Daoy (cell line): ENCODE measurements at places on chromosomes 5 and 9. TPM values are rescaled to one million over a fixed set of nuclear protein-coding genes. Genes with fewer than 3 reads are reported as not detected.

DNA sequence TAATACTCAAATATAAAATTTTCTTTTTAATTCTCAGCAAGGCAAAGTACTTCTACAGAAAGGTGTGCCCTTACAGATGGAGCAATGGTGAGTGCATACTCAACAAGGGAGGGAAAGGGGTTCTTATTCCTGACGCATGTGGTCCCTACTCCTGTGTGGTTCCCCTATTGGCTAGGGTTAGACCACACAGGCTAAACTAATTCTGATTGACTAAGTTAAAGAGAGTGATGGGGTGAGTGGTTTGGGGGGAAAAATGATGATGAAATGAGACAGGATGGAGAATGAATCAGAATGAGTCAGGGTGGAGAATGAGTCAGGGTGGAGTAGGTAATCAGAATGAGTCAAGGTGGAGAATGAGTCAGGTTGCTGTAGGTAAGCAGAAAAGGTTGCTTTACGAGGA lies 22.9 kb upstream of the HMGCS1 start:
- no peak for DNase-seq

The SNX24 gene
- 36.3 and 36.6 TPM in 2 replicates for total RNA-seq

- DNase-seq, result no peak
Measured at GRCh38 chr9:104774132-104774531, 10.2 kb downstream of the NIPSNAP3B start.

GRCh38 chr5:2515180-2515764 lies 236.2 kb downstream of the IRX2 start:
- no peak for DNase-seq

DNA sequence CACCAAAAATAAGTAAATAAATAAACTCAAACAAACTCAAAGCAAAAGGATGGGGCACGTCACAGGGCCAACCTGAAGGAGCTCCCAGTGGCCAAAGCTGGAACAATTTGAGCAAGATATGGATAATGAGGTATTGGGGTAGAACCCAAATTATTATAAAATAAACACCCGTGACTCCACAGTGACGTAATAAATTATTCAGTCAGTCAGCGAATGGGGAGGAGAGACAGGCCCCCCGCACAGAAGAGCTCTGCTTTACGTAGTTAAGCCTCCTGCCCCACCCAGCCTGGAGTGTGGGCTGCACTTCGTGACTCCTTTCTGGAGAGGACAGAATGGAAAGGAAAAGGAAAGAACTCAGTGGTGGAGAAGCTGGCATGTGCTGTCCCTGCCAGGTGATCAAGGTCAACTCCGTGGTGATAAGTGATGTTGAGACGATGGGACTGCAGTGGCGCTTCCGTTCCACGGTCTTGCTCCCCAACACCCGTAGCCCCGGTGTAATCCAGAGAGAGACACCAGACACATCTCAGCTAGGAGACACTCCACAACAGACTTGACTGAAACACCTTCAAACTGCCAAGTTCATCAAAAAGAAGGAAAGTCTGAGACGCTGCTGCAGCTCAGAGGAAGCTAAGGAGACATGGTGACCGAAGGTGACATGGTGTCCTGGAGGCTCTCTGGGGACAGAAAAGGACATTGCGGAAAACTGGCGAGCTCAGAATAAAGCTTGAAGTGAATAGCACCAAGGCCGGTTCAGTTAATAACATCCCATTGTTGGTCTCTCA lies 83.3 kb upstream of the COL5A1 start:
- DNase-seq, result no peak

- DNase-seq, result no peak
Measured at GRCh38 chr5:964821-965220, 43.8 kb upstream of the NKD2 start.

- DNase-seq, result peak; percentile 52
Measured at GRCh38 chr5:83919071-83920041, 198.7 kb upstream of the HAPLN1 start.

DNA sequence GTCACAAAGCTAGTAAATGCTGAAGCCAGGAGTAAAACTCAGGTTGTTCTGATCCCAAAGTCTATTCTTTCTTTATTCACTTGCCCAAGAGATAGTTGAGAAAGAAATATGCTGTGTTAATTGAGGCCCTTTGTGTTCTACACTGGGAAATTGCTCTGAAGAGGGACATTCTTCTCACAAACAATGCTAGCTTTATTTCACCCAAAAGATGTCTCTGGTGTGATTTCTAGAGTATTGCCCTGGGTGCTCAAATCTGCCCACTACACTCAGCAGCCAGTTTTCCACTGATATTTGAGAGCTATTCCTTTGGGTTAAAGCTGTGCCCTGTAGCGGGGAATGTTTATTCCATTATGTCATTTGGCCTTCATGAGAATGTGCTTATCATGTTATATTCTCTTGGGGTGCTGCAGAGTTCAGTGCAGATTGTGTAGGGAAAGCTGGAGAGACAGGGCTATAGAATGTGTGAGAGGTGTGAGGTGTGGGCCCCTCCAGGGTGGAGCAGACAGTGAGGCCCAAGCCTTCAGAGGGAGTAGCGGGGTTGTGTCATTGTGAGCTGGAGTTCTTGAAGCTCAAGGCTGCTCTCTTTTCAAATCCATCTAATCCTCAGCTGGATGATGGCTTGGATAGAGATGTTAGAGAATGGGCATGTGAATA lies 21.0 kb upstream of the C5orf63 start:
- DNase-seq, result no peak

GRCh38 chr9:133683586-133684120 lies 47.5 kb downstream of the DBH start:
- DNase-seq, result peak; percentile 76

DNA sequence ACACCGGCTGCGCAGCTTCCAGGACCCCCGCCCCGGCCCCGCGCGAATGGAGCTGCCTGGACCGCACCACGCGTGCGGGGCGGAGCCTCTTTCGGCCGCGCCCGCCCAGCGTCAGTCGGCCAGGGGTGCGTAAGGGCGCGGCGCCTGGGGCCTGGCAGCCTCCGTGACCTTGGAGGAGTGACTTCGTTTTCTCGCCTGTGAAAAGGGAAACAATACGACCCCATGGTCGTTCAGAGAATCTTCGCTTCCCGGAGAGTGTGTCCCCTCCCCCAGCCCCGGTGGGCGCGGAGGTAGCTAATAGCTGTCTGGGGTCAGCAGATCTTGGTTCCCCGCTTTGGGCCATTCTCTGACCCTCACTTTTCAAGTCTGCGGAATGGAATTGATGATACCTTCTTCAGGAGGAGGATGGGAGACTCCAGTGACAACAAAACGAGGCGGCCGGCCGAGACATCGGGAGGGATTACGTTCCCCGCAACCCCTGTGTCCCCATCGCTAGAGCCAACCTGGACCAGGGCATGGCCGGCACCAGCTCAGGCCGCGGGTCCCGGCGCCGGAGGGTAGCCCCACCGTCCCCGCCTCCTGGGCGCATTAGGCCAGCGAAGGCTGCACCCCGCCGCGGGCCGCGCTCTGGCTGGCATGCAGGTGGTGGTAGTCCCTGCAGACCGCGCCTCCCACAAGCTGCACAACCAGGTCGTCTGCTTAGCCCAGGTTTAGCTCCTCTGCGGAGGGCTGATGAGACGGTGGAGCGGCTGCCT lies 5.5 kb upstream of the CDHR2 start:
- peak; percentile 77 for DNase-seq

The PHYHD1 gene
- not detected in 2 replicates for total RNA-seq

DNA sequence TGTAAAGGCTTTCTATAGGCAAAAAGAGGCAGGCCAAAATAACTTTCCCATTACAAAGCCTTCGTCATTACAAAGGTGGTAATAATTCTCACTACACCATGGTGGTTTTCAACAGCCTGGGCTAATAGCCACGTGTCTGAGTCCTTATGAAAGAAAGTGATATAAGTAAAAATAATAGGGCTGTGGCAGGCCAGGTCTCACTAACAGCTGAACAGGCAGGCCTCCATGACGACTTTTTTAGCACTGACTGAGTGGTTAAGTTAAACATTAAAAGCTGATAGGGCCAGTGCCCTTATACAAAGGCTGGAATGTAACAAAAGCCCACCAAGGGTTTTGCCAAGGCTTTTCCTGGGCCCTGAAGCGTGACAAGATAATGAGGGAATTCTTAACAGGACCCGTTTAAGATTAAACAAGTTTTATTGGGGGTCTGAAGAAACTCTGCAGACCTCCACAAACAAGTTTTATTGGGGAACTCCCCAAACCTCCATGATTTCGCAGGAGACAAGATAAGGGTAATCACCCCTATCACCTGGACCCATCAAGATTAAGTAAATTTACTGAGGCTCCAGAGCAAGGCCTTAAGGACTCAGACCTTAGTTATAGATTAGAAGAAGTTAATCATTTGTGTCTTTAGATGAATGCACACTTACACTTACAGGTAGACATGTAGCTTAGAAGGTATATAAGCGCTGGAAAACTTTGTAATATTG lies 412.9 kb downstream of the CHSY3 start:
- no peak for DNase-seq

GRCh38 chr9:34237836-34238235 lies 59.0 kb downstream of the UBAP1 start:
- no peak for DNase-seq

The PCDHA9 gene
- 0.11 and 0.51 TPM in 2 replicates for total RNA-seq

GRCh38 chr5:58891086-58891970 lies 308.5 kb downstream of the RAB3C start:
- peak; percentile 90 for DNase-seq

The MTREX gene
- total RNA-seq, result 219 and 221 TPM in 2 replicates
